ENCODE measurements at places on chromosomes 2 and 18.
A peak's percentile ranks its signal among the peaks of the same experiment; 100 is the strongest.

GRCh38 chr18:80191264-80191663 lies 56.0 kb downstream of the PARD6G start:
- peak; percentile 32 for DNase-seq

DNA sequence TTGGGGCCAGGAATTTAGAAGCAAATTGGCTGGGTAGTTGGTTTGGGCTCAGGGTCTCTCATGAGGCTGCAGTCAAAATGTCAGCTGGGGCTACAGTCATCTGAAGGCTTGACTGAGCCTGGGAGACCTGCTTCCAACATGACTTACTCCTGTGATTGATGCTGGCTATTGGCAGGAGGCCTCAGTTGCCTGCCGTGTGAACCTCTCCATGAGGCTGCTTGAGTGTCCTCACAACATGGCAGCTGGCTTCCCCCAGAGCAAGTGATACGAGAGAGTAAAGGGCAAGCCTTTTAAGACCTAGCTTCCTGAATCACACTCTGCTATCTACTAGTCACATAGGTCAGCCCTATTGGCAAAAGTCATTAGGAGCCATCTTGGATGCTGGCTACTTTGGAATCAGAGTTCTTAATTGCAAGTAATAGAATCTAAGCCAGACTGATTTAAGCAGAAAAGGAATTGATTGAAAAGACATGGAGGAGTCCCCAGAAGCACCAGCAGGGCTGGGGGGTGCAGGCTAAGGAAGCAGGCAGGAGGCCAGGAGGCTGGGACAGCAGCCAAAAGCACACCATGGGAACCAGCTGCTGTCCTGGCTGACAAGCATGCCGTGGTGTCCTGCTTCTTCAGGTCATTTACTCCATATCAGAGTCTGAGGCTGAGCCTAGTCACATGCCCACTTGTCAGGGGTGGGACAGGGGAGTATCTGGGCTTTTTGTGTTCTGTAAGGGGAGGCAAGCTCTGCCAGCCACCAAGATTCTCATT lies 7.8 kb upstream of the GIGYF2 start:
- no peak for DNase-seq

DNA sequence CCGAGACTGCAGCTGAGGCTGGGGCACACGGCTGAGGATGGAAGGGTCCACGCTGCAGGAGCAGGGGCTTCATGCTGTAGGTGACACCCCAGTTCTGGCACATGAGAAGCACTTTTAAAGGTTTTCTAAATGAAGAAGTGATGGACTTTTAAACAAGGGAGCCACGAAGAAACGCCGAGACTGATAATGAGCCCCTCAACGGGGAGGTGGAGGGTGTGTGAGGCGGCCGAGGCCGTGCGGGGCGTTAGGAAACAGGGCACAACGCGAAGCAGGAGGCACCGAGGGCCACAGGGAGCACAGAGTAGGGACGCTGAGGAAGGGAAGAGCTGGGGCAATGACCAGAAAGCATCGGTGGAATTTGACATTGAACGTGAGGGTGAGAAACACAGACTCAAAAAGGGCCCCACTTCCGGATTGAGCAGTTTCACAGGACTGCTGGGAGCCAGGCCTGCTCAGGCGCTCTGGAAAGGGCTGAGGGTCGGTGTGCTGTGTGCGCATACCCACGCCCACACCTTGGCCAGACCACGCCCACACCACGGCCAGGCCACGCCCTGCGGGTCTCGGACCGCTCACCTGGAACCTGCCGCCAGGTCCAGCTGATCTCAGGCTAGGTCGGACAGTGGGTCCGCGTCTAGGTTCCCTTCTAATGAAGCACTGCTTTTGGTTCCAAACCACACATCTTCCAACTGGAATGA lies 115.7 kb downstream of the GYPC start:
- DNase-seq: no peak

- DNase-seq: no peak
Observed at GRCh38 chr18:50277942-50278341, 3.4 kb downstream of the MBD1 start.

- no peak for DNase-seq
Observed at GRCh38 chr2:189874586-189875320, 90.5 kb downstream of the PMS1 start.

GRCh38 chr2:206881708-206882410 lies 57.5 kb upstream of the CPO start:
- no peak for DNase-seq

GRCh38 chr2:197255543-197255942 lies 55.0 kb downstream of the ANKRD44 start:
- no peak for DNase-seq

DNA sequence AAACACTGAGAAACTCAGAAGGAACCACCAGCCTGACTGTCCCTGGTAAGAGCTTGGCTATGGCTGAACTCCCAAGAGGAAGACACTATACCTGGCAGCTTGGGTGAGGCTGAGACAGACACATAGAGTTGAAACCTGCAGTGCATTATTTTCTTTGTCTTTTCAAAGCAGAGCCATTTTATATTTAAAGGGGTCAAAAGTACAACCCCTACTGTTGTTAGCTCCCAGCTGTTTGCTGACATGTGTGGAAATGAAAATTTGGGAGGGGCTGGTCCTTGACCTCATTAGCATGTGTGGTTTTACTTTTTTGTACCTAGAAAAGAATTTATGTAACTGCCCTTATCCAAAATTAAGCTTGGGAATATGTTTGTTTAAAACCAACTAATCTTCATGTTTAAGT lies 309.0 kb downstream of the RPRM start:
- no peak for DNase-seq

GRCh38 chr2:230692760-230693159 lies 19.9 kb upstream of the CAB39 start:
- no peak for DNase-seq

GRCh38 chr2:104572834-104573233 lies 281.1 kb upstream of the POU3F3 start:
- no peak for DNase-seq

DNA sequence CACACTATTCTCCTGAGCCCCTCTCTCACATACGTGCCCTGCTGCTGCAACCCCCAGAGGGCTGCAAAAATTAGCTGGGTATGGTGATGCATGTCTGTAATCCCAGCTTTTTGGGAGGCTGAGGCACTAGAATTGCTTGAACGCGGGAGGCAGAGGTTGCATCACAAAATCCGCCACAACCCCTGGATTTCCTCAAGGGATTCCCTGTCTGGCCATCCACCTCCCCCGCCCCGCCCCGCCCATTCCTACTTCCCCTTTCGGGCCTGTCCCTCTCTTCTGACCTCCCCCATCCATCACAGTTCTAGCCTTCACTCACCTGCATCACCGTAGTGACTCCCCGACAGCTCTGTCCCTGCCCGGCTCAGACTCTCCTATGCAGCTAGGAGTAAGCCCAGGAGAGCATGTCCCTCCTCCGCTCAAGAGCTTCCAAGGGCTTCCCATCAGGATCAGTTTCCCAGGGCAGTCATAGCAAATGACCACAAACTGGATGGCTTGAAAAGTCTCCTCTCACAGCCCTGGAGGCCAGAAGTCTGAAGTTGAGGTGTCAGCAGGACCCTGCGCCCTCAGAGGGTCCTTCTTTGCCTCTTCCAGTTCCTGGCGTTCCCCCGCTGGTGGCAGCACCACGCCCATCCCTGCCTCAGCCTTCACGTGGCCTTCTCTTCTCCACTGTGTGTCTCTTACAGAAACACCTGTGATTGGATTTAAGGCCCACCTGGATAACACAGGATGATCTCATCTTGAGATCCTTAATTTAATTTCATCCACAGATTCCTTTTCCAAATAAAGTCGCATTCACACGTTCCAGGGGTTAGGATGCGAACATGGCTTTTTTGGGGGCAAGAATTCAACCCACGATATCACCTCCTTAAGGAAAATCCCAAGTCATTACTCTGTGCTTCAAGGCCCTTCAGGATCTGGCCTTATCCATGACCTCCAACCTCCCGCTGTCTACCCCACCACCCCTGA lies 58.5 kb downstream of the HS1BP3 start:
- DNase-seq: no peak

- DNase-seq: no peak
Observed at GRCh38 chr18:76592096-76592495, 97.1 kb upstream of the ZNF516 start.

- no peak for DNase-seq
Observed at GRCh38 chr2:96737831-96738230, 2.0 kb downstream of the LMAN2L start.

DNA sequence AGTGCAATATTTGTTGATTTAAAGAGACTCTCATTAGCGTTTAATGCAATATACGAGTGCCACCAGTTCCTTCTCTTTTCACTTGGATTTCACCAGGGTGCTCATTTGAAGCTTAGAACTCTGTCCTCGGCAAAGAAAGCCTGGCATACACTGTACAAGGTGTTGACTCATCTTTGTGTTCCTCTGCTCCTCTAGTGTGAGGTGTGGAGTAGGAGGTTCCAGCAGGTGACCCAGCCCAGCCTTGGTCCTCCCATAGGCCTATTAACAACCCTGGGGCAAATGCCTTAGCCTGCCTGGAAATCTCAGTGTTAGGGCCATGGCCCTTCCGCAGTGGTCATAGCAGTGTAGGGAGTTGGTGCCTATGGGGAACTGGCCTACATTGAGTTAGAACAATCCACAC lies 20.1 kb downstream of the BCL2L11 start:
- DNase-seq: no peak
